ENCODE measurements at places on chromosomes 5 and 9.

- no peak for DNase-seq
These were observed 125.3 kb downstream of the ST8SIA4 start for GRCh38 chr5:100777680-100778300.

DNA sequence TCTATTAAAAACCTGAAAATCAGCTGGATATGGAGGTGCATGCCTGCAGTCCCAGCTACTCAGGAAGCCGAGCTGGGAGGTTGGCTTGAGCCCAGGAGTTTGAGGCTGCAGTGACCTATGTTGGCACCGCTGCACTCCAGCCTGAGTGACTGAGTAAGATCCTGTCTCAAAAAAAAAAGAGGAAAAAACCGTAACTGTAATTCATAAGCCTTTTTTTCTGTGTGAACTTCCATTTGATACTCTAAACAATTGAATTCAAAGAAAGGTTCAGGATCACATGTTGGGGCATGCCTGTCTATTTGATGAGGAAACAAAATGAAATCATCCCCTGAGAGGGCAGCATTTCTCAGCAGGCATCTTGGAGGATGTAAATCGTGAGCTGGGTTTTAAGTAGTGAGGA, 38.8 kb downstream of the ITGA2 start:
- no peak for DNase-seq

DNA sequence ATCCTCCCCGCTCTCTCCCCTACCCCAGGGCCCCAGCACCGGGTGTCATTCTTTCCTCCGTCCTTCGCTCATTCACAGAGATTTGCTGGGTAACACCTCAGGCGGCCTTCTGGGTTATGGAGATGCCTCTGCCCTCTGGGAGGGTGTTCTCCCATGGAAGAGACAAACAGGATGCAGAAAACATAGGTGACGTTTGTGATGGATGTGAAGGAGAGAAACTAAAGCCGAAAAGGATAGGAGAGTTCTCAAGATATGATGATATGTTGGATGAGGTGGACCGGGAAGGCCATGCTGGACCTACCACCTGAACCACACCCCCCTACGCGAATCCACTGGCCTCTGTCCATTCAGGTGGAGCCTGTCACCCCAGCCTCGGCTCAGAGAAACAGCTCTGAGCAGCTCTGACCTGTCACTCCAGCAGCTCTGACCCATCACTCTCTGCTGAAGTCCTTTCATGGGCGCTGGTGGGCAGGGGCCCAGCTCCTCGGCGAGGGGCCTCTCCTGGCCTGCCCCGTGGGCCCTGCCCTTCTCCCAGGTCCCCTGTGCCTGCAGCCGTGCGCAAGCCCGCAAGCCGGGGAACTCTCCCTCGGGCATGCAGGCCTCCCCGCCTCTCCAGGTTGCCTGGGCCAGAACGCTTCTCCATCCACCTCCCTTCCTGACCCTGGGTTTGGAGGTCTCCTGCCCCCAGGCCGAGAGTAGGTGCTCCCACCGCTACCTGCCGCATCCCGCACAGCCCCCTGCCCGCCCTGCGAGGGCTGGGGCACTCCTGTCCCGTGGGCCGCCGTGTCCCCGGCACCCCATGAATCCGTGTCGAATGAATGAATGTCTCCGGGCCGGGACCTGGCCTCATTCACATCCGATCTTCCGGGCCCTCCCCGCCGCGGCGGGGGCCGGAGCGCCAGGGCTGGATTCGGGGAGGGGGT, 717 bp upstream of the NCS1 start:
- DNase-seq, result no peak

- DNase-seq, result no peak
These were observed 12.5 kb upstream of the FOXE1 start for GRCh38 chr9:97840521-97840920.

DNA sequence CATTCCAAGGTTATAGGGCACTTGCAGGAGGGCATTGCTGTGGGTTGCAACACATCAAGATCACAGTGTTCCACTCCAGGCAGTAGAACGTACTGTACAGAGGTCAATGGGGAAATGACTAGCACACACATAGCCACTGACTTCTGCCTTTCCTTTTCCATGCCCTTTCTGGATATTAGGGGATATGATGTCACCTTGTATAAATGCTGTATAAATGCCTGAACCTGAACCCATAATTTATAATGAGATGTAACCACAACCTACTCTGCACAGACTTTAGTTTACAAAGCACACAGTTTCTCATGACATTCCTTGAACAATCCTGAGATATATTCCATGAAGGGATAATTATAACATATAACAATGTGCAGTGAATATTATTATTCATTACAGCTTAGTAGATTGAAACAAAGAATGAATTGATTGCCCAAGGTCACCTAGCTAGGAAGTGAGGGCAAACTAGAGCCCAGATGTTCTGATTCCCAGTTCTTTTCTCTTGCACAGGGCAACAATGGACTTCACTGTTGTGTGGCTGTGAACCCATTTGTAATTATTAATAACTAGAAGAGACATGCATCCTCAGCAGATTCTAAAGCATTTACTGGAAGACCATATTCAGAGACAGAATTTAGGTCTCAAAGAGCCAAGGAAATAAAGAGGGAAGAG, 5.6 kb upstream of the ABLIM3 start:
- no peak for DNase-seq

DNA sequence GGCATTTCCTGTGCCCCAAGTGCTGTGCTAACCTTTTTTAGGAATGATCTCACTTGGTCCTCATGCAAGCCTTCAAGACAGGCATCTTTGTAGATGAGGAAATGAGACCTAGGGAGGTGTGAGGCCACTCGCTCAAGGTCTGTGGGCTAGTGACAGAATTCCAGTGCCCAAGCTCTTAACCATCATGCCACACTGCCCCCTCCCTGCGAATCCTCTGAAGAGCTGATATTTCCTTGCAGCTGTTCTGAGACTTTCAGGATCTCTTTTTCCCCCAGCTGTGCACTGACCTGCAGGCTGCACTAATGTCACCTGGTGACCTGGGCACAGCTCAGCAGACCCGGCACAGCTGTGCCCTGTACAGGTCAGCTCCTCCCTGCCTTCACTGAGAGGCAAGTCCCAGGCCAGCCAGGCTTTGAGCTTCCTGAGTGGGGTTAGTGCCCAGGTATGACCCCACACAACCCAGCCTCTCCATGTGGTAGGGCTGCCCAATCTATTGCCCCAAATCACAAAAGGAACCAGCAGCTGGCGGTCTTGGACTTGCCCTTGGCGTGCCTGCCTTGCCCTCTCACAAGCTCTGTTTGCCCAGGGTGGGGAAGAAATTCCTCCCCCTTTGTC, 32.7 kb downstream of the MORN5 start:
- DNase-seq, result no peak

- DNase-seq, result no peak
These were observed 551.0 kb downstream of the CCDC171 start for GRCh38 chr9:16103620-16104397.

DNA sequence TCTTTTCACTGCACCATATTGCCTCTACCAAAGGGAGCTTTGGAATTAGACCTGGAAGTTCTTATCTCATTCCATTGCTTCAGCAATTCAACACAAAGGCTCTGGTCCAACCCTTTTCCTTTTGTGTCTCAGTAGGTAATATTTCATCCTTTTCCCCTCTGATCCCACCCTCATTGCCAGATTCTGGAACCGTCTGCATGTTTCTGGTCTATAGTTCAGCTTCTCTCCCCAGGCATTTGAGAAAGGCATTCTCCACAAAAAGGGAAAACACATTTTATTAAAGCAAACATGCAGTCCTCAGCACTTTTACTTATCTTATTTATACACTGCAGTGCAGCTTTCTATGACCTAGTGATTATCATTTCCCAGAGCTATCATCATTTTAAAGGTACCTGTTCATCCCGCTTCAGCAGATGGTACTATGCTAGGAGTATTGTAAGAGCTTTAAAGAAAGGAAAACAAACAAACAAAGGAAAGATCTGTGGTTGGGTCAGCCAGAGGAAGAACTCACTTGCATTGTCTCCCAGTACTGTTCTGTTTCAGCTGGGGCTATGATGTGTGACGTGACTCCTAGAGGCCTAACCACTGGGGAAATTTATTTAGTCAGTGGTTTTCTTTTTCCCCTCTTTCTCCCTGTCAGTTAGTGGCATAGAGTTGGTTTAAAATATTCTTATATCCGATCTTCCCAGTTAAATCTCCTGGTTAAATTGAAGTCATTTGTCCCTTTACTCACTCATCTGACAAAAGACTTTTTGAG, 269.2 kb downstream of the TMEM38B start:
- DNase-seq, result no peak
